Stimulated activated CD4-positive, alpha-beta T cell treated with anti-CD3 and anti-CD28 coated beads, Interleukin-4, amount 100 ng/mL, for 1 hour (primary cell): ENCODE measurements at places on chromosomes 2 and 18.

- no peak for DNase-seq
Measured at GRCh38 chr2:194090251-194090905, 1566.6 kb upstream of the SLC39A10 start.

DNA sequence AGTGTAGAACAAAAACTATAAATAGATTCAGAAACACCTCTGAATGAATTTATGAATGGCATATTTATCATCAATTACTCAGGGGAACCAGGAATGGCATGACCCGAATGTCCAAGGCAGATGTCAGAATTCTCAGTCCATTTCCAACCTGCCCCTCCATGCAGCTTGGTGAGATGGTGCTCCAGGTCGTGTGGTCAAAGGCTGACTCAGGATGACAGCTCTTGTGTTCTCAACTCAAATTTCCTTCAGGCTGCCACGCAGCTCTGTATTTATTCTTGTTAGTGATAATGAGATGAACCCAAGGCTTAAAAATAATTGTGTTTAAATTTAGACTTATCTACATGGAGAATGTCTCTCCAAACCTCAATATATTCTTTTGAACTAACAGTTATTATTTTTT, 146.9 kb downstream of the METTL4 start:
- DNase-seq: no peak

- DNase-seq: no peak
Measured at GRCh38 chr2:121505005-121505404, 25.7 kb upstream of the RNU4ATAC start.

DNA sequence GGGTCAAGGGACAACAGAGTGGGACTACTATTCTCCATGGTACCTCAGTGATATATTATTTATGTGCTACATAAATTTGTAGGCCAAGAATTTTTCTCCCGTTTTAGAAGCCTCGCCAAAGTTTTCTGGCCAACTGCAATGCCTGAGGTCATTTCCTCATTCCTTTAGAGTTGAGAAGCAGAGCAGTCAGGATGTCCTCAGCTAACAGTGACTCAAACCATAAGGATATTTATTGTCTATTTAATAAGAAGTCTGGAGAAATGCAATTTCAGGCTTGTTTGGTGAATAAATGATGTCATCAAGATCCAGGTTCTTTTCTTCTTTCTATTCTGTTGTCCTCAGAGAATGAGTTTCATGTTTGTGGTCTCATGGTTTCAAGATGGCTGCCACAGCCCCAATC, 91.0 kb downstream of the ADCYAP1 start:
- DNase-seq: no peak

DNA sequence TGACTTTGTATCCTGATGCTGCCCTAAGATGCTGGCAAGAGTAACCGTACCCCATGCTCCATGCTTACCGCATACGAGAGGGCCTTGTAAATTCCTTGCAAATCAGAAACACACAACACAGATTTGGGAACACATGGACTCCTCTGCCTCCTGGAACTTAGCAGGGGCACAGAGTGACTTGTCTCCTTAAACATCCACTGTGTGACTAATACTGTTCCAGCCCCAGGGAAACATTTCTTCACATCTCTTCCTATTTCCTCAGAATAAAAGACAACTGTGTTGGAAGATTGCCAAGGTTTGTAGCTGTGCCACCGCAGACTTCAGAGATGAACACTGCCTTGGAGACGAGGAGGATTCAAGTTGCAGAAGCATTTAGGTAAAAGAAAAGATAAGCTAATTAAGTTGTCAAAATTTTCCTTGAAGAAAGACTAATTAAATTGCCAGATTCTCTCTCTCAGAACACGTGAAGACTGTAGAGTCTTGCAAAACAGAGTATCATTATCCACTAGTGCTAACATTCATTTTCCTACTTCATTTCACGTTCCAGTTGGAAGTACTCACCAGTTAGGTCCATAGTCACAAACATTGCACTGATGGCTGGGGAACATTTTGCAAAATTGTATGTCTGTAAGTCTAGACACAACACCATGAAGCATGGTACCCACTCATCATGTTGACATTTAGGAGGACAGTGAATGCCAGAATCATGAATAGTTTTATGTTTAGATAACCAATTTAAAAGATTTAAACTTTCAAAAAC, 188.8 kb downstream of the TSN start:
- DNase-seq: no peak

DNA sequence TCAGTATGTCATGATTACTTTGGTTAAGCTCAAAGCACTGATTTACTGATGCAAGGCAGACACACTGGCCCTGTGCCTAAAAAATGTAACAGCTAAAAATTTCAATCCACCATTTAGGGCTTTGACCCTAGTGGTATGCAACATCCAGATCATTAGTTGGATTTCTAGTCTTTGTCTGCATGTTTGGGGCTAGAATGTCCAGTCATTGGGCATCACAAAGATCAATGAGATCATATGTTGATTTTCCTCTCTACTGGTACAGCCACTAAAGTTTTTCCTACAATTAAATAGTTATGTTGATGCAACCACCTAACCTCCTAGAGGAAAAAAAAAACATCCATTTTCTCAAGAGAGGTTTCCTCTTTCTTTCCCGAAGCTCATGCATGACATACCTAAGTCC, 53.4 kb upstream of the REV1 start:
- no peak for DNase-seq

DNA sequence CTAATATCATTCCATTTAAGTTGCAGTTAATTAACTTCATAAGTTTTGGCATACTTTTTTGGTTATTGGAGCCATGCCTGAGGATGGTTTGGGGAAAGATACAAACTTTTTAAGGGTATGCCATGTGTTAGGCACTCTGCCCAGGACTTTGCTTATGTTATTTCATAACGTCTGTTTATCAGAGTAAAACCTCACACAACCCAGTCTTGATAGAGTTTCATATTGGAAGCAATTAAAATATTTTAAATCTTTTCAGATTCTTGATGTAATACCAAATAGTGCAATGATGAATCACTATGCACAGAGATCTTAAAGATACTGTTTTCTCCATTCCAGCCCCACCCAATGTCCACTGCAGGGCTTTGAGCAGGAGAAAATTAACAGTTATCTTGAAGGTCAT, 529.1 kb upstream of the HNMT start:
- DNase-seq: no peak

DNA sequence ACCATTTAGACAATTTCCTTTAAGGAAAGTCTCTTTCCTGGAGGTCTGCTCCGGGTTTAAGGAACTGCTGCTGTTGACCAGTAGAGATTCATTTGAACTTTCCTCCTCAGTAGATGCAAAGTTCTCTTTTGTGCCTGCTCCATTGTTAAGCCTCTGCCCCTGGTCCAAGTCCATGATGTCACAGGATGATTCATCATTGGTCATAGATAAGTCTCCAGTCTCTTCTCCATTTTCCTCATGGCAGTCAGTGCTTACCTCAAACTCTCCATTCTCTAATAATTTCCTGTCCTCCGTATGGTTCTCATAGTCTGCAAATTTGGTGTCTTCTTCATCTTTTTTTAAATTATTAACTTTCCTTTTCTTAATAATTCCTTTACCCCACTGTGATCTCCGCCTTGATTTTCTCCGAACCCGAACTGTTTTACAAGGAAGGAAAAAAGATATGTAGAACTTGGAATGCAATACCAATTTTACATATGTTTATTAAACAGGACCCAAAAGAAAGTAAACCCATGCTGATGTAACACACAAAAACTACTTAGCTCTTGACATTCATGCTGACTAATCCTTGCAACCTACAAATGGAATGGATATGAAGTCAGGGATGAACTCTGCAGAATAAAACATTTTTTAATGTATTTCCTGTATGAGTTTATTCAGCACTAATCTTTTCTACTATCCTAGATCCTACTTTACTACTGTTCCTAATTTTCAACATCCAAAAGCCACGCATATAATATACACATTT, 169.1 kb downstream of the ATAD2B start:
- DNase-seq: no peak
